ENCODE measurements at places on chromosomes 3 and 15.
A peak's percentile ranks its signal among the peaks of the same experiment; 100 is the strongest.

DNA sequence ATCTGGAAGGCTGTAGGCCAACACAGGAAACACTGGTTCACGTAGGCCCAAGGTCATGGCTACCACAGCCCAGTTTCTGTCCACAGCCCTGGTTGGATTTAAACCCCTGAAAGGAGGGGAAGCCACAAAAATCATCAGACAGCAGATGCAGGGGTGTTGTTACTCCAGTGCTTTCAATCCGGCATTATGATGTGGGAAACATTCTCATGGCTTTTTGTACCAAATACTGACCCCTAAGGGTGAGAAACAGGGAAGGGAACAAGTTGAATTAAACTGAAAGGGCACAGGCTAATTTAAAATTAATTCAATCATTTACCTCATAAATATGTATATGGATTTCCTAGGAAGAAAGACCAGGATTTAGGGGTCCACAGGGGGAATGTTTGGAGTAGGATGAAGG, 375.6 kb downstream of the CTNNB1 start:
- no peak for DNase-seq

DNA sequence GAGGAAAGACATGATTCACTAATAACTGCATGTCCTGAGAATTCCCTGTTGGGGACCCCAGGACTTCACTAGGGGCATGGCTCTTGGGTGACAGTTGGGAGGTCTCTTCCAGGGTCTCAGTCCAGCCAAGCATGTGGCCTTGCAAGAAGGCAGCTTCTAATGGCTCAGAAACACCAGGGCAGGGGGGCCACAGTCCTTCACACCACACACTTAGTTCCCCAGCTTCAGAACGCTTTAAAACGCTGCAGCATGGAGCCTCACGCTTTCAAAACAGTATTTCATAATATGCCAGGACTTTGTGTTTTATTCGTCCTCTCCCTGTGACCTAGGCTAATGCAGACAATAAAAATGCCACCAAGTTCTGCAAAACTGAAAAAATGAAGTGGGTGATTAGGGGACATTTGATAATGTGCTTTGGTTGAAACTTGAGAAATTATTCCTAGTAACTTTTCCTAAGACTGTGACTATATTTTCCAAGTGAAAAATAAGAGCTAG, 48.4 kb upstream of the LIMD1 start:
- DNase-seq, result no peak

- peak; percentile 36 for DNase-seq
These were observed 530.2 kb upstream of the CBLB start for GRCh38 chr3:106398891-106399600.

DNA sequence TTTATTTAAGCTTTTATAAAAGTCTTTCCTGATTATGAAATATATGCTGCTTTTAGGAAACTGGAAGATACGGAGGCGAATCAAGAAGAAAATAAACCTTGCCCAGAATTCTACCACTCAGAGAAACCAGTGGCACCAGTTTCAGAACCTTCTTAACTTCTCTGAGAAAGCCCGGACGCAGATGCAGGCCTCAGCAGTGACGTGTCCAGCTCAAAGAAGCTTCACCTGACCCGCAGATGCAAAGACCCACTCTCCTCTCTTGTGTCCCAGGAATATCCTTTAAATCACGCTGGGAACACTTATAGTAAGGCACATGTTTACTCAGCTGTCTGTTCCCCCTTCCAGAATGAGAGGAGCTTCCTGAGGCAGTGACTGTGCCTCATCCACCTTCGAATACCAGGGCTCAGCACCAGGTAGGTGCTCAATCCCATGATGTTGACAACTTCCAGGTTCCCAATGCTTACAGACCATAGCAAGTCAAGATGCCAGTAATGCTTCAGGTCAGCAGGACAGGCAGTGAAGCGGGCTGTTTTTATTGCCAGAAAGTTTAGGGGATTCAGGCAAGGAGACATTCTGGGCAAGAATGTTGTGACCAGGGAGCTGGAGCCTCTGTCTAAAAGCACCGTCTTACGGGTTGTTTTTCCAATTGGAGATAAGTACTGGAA, 39.9 kb upstream of the LDHAL6B start:
- no peak for DNase-seq

DNA sequence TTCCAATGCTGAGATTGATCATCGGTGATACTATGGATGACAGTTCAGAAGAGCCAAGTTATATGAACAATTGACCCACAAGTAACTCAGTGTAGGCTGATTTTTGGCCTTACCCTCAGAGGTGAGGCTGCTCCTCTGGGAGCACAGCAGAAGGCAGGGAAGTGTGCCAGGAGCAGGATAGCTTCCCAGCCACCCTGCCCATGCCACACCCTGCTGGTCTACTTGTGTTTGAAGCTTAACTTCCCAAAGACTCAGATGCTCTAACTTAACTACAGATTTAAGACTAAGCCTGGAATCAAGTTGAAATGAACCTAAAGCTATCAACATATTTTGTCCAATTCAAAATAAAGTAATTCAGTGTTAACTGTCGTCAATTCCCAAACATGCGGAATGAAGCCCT, 77.5 kb downstream of the BOC start:
- no peak for DNase-seq

DNA sequence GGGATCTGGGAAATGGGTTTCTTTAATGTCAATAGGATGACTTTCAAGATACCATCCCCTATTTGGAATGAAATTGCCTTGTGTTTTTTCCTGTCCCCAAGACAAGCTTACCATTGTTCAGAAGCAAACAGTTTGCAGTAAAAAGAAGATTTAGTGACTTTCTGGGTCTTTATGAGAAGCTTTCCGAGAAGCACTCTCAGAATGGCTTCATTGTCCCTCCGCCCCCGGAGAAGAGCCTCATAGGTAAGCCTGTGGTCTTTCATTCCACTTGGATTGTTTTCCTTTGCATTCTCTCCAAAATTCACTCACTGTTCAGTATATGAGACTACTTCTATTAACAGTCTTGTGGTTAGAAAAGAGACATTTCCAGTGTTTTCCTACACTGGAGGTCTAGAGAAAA, 25.6 kb upstream of the SNX22 start:
- no peak for DNase-seq

DNA sequence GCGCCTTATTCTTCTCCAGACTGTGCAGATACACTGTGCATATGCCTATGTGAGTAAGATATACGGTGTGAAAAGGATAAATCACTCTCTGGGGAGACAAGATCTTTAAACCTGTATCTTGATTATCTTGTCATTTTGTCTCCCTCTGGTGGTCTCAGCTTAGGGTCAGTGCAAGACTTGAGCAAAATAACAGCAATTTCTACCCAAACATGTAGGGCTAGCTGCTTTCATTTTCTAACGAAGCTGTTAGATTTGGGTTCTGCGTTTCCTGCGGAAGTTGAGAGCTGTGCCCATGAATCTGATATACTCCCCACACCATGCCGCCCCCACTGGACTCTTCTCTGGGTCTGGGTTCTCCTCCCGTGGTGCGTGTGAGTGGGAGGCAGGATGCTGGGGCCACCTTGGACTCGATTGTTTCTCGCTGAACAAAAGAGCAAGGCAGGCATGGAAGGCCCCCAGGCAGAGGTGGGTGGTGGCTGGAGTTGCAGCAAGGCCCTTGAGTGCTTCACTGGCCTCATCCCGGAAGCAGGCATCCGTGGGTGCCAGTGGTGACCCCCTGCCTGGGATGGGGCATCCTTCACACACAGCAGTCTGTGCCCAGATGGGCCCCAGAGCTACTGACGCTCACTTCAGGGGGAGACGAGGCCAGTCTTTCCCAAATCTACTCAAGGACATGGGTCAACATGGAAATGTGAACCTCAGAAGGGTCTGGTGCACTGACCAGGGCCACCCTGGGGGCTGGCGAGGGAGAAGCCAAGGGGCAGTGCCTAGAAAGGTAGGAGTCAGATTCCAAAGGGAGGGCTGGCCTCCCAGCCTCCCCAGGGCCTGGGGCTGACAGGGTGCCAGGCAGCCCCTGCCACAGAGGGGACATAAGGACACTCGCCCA, 179.6 kb downstream of the NSMCE3 start:
- peak; percentile 45 for DNase-seq

GRCh38 chr3:188539631-188540194, 385.8 kb downstream of the LPP start:
- no peak for DNase-seq

GRCh38 chr3:5707794-5708193, 520.3 kb downstream of the EDEM1 start:
- DNase-seq, result no peak

- peak; percentile 67 for DNase-seq
These were observed 163.7 kb downstream of the MEIS2 start for GRCh38 chr15:36936613-36937012.

DNA sequence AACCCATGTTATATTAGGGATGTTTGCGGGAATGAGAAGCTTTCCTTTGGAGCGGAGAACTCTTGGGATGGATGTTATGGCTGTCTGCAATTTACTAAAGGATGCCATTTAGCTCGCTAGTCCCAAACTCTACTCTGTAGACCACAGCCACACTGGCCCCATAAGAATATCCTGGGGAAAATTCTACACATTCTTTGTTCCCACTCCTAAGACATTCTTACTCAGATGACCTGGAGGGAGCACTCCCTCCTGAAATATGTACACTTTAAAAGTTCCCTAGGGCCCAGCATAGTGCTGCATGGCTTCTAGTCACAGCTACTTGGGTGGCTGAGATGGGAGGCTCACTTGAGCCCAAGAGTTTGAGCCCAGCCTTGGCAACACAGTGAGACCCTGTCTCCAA, 288.7 kb upstream of the RORA start:
- DNase-seq, result no peak

- DNase-seq, result peak; percentile 80
These were observed 20.5 kb downstream of the SLC35A5 start for GRCh38 chr3:112582244-112582874.

- DNase-seq, result peak; percentile 96
These were observed 24.3 kb downstream of the TBC1D21 start for GRCh38 chr15:73897441-73898261.

DNA sequence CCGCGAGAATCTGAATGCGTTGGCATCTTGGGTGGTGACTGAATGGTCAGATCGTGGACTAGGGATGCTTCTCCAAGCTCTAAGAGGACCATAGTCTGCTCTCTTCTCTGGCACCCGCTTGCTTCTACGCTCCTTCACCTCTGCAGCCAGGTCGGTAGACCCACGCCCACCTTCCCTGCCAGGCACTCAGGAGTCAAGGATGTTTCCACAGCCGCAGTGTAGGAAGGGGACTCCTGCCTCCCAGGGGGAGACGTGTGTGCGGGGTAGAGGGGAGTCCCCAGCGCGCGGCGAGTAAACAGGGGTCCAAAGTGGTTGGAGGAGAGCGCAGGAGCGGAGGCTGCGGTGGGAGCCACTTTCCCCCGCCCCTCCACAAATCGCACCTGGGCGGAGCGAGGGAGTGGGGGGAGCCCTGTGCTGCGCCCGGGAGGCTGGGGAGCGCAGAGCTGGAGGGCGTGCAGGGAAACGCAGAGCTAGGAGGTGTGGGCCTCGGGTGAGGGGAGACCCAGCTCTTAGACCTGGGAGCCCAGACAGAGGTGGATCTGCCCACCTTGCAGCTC, 1.7 kb downstream of the LRRC3B start:
- DNase-seq, result no peak

- peak; percentile 75 for DNase-seq
These were observed 126.2 kb upstream of the RASGRP1 start for GRCh38 chr15:38690719-38691332.

DNA sequence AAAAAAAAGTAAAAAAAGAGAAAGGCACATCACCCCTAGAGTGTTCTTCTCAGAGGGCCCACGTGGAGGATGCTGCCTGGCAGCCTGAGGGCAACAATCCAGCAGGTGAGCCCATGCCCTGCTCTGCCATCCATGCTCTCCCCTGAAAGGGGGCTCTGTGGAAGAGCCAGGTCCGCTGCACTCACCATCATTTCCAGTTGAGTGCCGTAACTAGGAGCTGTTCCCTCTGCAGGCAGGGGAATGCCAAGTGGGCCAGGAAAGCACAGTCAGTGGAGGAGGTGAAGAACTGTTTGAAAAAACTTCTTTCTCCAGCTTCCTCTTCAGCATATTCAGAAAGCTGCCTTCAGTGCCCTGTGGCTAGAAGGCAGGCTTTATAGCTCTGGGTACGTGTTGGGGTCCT, 84.1 kb downstream of the ABHD5 start:
- no peak for DNase-seq

GRCh38 chr15:41970456-41970855, 1.9 kb downstream of the EHD4 start:
- DNase-seq, result no peak

- DNase-seq, result no peak
These were observed 81.2 kb downstream of the MDFIC2 start for GRCh38 chr3:70231266-70231701.

DNA sequence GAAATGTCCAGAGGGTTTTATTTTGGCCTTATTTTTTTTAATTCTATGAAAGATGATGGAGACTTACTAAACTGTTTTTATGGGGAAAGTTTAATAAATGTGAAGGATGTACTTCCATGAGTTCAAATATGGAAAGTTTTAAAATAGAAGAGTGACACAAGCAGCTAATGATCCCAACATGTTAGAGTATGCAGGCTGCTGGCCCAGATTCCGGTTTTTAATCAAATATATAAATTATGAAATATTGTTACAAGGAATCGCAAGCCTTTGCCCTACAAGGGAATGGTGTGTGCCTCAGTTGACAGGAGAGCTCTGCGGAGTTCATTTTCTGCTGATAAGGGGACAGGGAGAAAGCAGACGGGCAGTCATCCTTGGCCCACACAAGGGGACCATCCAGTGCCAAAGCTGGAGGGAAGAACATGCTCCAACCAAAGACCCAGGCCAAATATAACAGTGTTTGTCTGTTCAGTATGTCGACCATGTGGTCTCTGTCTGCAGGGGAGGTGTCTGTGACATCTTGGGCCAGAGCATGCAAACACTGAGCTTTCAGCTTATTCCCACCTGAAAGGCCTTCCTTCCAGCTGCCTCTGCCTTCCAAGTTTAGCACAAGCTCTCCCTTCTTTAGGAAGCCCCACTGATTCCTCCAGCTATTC, 69.8 kb downstream of the SSUH2 start:
- DNase-seq, result no peak

DNA sequence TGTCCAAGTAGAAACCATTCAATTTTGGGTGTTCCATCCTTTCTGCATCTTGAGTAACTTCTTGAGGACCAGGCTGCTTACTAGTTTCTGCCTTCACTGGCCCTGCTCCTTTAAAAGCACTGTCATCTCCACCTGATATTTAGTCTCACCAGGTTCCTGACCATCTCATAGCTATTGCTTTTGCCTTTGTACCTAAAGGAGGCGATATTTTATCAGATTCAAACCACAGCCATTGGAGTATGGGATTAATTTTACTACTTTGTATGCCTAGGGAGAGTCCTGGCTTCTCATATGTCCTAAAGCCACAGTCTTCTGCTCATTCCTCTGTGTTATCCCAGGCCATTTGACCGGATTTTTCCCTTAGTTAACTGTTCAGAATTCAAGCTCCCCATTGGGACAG, 51.8 kb upstream of the RFX7 start:
- DNase-seq, result no peak

- DNase-seq, result no peak
These were observed 1.6 kb downstream of the IL17RC start for GRCh38 chr3:9918261-9919038.

- no peak for DNase-seq
These were observed 619 bp upstream of the CMTM8 start for GRCh38 chr3:32237670-32238452.

DNA sequence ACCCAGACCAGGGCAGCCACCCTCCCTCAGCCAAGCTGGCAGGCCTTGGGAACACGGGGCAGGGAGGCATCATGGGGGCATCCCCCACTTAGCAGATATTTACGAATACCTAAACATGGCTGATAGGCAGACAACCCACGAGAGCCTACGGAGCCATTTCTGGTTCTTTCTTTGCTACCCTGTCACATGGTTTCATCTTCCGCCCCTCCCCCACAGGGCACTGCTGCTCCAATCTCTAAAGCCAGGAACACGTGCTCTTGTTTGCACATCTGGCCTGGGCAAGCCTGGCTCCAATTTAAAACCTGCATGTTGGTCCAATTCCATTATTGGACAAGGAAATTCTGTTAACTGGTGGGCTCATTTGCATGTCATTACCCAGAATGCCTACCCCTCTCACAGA, 447.4 kb upstream of the NR2F2 start:
- DNase-seq, result no peak

All from IMR-90 (cell line).